Caco-2 (cell line): ENCODE measurements at places on chromosomes 5 and 9. TPM values are rescaled to one million over a fixed set of nuclear protein-coding genes. Genes with fewer than 3 reads are reported as not detected.

ARL14EPL gene
- total RNA-seq, result not detected in 2 replicates

DNA sequence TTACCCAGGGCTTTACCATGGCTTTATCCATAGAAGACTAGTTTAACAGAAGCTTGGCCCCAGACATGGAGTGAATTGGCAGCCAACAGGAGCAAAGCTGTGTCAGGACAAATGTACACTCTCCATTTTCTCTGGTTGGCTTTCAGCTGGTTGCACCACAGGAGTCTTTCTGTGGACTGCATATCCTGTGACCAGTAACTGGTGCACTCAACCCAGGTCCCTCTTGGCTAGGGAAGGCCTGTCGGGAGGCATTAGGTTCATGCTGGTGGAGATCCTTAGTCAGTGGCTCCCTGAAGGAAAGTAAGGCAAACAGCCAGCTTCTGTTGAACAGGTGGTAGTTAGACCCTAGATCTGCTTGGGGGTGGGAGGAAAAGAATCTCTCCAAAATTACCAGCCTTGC, 146.9 kb upstream of the TLX3 start:
- no peak for DNase-seq

- DNase-seq, result no peak
Observed at GRCh38 chr5:3051400-3051799, 299.9 kb upstream of the IRX2 start.

CTSV gene
- total RNA-seq, result 110 and 127 TPM in 2 replicates

GRCh38 chr5:178560911-178561310, 29.3 kb downstream of the COL23A1 start:
- no peak for DNase-seq

NSMF gene
- 65.5 and 67.6 TPM in 2 replicates for total RNA-seq

GRCh38 chr5:346229-346935, 24.9 kb downstream of the AHRR start:
- DNase-seq, result no peak

NIPSNAP3A gene
- total RNA-seq, result 15.8 and 19.0 TPM in 2 replicates

PDZD2 gene
- 0.16 and 0.91 TPM in 2 replicates for total RNA-seq

DNA sequence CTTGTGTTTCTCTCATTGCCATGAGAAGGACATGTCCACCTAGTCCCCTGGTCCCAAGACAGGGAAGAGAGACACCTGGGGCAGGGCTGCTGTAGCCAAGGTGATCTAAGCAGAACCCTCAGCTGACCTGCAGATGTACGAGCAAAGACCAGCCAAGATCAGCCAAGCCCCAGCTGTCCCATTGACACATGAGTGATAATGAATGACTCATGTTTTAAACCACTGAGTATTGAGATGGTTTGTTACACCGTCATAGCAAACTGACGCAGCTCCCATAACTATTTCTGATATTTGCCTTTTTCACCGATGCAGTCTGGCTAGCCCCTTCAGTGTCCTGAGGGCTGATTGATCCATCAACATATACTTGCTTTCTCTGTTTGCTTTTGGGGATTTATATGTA, 6.7 kb downstream of the OR1K1 start:
- no peak for DNase-seq

DNA sequence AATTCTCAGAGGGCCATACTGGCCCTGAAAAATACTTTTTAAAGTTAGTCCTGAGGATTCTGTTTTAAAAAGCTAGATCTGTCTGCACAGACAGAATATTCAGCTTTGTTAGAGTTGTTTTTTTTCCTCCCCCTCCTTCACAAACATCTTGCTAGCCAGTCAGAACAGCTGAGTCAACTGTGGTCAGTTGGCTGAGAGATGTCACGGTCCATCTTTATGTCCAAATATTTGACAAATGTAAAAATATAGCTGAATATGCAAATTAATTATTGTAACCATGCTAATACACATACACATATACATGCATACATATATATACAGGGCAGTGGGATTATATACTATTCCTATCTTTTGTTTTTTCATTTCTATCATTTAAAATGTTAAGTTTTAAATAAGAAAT, 33.9 kb downstream of the UNC13B start:
- no peak for DNase-seq

GRCh38 chr5:102991802-102992201, 128.1 kb downstream of the GIN1 start:
- no peak for DNase-seq

DNA sequence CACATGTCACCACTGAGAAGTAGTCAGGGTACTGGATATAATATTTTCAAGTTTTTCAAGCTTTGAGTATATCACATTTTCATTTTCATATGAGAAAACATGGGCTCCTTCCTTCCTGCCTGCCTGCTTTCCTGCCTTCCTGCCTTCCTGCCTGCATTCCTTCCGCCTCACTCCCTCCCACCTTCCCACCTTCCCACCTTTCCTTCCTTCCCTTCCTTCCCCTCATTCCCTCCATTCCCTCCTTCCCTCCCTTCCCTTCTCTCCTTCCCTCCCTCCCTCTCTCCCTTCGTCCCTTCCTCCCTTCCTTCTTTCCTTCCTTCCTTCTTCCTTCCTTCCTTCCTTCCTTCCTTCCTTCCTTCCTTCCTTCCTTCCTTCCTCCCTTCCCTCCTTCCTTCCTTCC, 175.3 kb downstream of the HMHB1 start:
- DNase-seq, result no peak

STC2 gene
- 190 and 224 TPM in 2 replicates for total RNA-seq

PCDHB14 gene
- total RNA-seq, result 0.41 and 0.44 TPM in 2 replicates

AQP3 gene
- total RNA-seq, result 24.1 and 24.8 TPM in 2 replicates

GRCh38 chr9:973295-973834, 3.1 kb upstream of the DMRT3 start:
- DNase-seq, result no peak

DNA sequence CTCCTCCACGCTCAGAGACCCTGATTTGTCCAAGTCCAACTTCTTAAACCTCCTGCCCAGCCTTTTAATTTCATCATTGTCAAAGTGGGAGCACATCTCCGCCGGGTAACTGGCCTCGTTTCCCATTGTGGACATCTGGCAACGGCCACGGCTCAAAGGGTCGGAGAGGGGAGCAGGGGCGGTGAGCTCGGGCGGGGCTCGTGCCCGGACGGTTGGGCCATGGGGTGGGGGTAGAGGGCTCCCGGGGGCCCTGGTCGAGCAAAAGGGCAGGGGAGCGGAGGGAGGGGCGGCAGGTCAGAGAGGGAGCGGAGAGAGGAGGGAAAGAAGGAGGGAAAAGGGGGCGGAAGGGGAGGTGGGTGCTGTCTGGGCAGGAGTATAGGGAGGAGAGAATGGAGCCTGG, at the start of gene PPP3R2:
TSS of gene PPP3R2 (minus strand) at position 174 of the 400 bp plus-strand sequence. CDS start at position 126, 48 bp downstream.
- DNase-seq, result no peak
